AG04449 (cell line): ENCODE measurements at places on chromosomes 5 and 9.

DNA sequence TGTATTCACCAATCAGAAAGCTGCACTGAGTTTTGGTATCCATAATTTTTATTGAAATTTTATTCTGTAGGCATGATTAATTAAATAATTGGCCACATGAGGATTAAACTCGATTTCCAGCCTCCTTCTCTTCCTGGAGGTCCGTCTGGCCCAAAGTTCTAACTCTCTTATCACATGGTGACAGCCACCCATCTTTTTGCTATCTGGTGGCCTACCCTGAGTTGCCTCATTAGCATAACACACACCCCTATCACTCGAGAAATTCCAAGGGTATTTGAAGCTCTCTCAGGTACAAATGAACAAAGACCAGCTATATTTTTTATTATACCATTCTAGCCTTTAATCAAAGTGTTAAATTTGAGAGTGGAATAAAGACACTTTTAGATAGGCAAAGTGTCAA lies 57.7 kb downstream of the APC start:
- DNase-seq, result no peak

GRCh38 chr5:123209502-123210027 lies 120.5 kb downstream of the PRDM6 start:
- DNase-seq, result peak; percentile 67

GRCh38 chr5:78544561-78545201 lies 103.9 kb downstream of the LHFPL2 start:
- no peak for DNase-seq

GRCh38 chr5:87499478-87500410 lies 87.0 kb upstream of the CCNH start:
- no peak for DNase-seq

DNA sequence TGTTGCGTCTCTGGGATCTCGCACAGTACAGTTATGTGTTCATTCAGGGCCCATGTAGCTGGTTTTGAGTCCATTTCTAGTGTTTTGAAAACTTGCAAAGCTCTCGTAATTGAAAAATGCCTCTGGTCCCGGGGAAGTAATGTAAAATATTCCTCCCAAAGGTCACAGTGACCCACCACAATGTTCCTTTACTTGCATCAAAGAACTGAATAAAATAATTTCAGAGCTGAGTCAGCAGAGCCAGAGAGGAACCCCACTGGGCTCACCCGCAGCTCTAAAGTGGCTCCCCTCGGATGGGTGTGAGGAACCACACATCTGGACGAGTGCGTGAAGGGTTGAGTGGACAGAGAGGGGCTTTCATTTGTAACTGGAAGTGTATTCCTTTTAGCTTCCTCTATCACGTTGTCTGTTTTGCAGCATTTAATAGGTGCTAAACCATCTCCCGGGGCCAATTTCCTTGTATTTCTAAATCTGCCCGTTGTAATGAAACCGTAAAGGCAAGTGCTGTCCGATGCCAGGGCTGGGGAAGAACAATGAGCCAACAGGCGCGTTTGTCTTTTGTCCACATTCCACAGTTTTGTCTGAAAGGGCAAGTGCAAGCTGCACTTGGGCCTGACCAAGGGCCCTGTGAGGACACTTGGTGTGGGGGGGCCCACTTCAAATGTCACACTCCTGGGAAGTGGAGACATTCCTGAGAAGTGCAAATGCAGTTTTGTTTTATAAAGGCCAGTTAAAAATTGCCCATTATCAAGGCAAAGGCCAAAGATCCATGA lies 29.9 kb downstream of the COL5A1 start:
- DNase-seq, result no peak

DNA sequence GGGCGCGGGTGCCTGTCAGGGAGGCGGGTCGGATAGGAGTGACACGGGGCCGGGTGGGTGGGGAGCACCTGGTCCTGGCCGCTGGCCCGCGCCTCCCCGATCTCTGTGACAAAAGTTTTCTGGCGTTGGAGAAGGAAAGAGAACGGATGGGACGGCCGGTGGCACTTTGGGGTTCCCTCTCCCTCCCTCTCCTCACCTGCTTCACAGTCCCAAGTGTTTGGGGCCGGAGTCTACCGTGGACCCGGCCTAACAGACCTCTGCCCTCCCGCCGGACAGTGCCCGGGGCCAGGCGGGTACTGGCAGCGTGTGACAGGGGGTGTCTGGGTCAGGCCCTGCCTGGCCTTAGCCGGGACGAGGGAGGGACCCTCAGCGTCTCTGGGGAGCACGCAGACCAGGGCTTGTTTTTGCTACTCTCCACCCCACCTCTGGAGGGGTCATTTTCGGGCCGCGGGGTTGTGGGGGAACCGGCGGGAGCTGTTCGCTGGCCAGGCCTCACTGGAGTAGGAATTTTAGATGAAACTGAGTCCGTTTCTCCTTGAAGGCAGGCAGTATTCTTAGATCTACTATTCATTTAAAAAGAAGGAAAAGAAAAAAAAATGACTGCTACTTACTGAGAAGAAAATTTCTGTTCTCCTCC lies 1.7 kb downstream of the PRDM6 start:
- DNase-seq, result no peak

- no peak for DNase-seq
Measured at GRCh38 chr9:109316207-109316640, 4.6 kb downstream of the EPB41L4B start.

DNA sequence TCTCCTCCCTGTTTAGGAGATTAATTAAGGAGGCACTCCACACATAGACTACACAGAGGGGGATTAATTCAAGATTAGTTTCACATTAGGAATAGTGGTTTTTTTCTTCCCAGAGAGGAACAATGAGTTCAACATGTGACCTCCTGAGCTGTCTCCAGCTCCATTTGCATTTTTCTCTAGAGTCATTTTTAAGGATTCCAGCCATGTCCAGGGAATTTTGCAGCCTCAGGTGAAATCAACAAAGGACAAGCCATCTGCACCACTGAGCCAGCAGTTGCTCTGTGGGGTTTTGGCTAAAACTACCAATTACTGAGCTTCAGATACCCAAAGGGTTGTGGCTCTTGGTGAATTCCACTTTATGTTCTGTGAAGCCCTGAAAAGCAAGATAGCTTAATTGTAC lies 258.5 kb upstream of the PPP1R2B start:
- no peak for DNase-seq

- no peak for DNase-seq
Measured at GRCh38 chr5:80594810-80595209, 24.7 kb upstream of the ANKRD34B start.

DNA sequence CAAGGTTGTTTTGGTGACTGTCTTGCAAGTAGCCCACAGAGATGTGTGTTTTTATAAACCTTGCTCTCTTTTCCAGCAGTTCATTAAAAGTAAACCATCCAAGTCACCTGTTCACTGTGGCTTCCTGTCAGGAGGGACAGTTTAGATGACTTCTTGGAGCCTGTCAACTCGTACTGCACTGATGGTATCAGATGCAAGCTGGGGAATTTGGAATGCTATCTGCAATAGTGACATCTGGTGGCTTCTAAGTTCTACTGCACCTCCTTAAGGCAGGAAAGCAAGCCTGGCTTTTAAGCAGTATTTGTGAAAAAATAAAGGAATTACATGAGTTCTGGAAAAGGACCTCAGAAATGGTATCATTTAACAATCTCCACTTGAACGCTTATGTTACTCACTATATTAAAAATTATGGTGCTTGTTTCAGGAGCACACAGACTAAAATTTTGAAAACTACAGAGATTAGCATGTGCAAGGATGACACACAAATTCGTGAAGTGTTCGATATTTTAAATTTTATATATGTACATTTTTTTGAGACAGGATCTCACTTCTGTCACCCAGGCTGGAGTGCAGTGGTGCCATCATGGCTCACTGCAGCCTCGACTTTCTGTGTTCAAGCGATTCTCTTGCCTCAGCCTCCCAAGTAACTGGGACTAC lies 164.0 kb downstream of the TTC39B start:
- no peak for DNase-seq

- DNase-seq, result no peak
Measured at GRCh38 chr5:95027775-95028174, 257.1 kb downstream of the MCTP1 start.

- no peak for DNase-seq
Measured at GRCh38 chr5:171669571-171669970, 116.0 kb upstream of the SMIM23 start.

DNA sequence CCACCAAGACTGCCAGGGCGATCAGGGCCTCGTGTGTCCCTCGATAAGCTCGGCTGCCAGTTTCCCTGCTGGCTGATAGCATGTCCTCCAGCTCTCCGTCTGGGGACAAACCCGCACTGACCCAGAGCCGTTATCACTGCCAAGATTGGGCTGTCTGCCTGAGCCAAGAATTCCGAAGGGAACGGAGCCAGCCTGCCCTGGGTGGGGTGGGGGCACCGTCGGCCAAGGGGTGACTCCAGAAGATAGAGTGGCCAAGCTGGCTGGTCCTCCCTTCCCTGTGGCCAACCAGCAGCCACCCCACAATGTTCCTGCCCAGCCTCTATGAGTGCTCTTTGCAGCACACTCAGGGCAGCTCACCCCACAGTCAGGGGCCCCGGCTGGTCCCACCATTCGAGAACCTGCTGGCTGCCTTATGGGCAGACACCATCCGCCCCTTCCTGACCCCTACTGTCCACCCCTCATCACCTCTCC lies 29.4 kb downstream of the HRH2 start:
- no peak for DNase-seq
